ENCODE measurements at places on chromosomes 3 and 15.

DNA sequence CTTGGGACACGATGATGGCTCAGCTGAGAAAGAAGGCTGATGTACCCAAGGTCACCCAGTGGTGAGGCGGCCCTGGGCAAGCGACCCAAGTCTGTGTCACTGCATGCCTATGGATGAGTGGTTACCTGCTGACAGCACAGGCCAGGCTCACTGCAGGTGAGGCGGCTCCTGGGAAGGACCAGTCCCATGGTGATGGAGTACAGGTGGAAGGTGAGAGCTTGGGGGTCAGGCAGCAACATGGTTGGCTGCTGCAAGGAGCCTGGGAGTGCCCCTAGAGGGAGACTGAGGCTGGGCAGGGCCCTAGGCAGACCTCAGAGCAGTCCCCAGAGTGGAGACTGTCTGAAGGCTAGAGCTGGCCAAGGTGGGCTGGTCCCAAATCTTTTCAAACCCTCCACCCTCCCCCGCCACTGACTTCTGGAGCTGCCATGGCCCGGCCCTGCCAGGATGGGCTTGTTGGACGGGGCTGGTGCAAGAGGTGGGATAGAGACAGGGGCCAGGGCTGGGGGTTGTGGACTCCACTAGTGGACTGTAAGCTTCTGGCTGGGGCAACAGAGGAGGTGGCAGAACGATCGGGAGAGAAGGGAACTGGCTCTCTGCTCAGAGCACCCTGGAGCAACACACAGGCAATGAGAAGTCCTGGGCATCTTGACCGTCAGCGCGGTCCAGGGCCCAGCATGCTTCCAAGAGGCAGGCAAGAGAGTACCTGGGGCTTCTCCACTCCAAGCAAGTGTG is 72.5 kb upstream of the SLC6A11 start:
- DNase-seq, result no peak

DNA sequence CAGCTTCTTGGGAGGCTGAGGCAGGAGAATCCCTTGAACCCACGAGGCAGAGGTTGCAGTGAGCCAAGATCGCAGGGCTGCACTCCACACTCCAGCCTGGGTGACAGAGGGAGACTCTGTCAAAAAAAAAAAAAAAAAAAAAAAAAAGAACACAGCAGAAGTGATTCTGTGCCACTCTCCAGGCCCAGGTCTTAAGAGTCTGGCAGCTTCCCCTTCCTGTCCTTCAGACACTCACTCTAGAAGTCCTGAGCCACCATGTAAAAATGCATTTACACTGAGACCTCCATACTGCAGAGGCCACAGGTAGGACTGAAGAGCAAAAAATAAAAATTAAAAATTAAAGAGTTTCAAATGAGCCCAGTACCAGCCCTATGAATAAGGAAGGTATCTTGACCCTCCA is 11.8 kb upstream of the CDV3 start:
- no peak for DNase-seq

GRCh38 chr15:66131200-66131599 is 122.3 kb downstream of the MEGF11 start:
- no peak for DNase-seq

- DNase-seq, result peak; percentile 72
These were observed 1.1 kb downstream of the HHATL start for GRCh38 chr3:42701371-42702065.

- DNase-seq, result no peak
These were observed 67.4 kb downstream of the CBLB start for GRCh38 chr3:105801397-105801796.

- DNase-seq, result no peak
These were observed 13.6 kb upstream of the RNU6-1 start for GRCh38 chr15:67853454-67853853.

- DNase-seq, result no peak
These were observed 421.7 kb upstream of the GRM7 start for GRCh38 chr3:6439226-6439625.

DNA sequence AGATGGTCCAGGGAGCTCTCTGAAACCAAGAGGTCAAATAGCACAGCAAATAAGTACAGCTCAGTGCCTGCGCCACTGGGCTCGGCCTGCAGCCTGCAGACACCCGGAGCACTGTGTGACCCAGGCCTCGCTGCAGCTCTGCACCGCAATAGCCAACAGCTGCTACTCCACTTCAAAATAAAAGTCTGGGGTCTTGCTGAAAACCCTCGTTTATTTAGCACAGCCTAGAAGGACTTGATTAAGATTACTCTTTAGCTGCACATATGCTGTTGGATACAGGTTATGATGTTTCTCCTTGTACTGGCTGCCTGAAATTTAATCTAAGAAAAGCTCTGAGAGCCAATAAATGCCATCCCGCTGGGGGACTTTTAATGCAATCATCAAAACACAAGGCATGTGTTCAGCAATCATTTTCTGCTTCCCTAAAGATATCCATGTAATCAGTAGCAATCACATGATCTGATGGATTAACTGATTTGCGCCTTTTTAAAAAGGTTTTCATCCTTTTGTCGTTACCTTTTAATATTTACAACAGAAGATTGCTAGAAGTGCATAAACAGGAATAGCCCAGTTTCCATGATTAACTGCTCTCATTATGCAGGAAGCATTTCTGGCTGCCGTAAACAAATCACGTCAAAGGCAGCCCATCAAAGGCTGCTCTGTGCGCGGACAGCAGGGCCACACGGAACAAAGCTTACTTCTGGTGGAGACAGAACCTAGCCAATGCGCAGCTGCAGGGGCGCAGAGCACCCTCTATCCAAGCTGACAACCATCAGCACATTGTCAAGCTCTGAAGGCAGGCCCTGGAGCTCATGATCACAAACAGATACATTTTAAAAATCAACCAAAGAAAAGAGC is 58.8 kb downstream of the CLASP2 start:
- DNase-seq, result no peak

DNA sequence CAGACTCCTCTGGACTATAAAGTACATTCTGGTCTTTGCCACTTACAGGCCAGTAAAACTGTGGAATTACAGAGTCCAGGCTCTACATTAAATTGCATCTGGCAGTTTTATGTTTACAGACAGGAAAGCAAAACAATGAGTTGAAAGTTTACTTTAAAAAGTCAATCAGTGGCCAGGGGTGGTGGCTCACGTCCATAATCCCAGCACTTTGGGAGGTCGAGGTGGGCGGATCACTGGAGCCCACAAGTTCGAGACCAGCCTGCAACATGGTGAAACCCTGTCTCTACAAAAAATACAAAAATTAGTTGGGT is 53.8 kb downstream of the TM4SF4 start:
- DNase-seq, result no peak

GRCh38 chr15:100341750-100342560 is at the start of gene ADAMTS17:
ADAMTS17 (minus strand) TSS chr15:100341975; CDS start chr15:100341899, 76 bp downstream.
- DNase-seq, result peak; percentile 94

DNA sequence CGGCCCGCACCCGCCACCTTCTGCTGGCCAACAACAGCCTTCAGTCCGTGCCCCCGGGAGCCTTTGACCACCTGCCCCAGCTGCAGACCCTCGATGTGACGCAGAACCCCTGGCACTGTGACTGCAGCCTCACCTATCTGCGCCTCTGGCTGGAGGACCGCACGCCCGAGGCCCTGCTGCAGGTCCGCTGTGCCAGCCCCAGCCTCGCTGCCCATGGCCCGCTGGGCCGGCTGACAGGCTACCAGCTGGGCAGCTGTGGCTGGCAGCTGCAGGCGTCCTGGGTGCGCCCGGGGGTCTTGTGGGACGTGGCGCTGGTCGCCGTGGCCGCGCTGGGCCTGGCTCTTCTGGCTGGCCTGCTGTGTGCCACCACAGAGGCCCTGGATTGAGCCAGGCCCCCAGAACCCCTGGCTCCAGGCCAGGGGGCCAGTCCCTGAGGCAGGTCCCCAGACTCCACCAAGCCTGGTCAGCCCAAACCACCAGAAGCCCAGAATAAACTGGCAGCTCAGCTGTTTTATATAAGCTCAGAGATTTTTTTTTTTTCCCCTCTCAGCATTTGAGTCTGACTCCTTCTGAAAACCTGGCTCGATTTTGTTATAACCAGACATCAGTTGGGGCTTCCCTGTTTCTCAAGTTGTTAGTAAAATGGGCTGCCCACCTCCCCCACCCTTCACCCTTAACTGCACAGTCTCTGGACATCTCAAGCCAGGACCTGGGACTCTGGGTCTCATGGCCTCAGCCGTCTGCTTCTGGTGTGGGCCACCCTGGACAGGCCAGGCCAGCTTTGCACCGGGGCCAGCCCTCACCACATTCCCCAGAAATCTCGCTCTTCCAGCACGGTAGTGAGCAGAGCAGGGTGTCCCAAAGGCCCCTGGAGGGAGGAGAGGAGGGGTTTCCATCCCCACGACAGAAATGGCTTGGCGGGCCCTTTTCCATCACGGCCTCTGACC is 1.6 kb downstream of the GP9 start:
- no peak for DNase-seq

GRCh38 chr3:192260116-192261010 is 467.0 kb downstream of the FGF12 start:
- DNase-seq, result no peak

GRCh38 chr3:44529927-44530326 is 25.1 kb upstream of the ZKSCAN7 start:
- no peak for DNase-seq
